Left renal pelvis (tissue), 4 donors: ENCODE measurements at places on chromosomes 1 and 21. TPM values are rescaled to one million over a fixed set of nuclear protein-coding genes. Genes with fewer than 3 reads are reported as not detected.

DNA sequence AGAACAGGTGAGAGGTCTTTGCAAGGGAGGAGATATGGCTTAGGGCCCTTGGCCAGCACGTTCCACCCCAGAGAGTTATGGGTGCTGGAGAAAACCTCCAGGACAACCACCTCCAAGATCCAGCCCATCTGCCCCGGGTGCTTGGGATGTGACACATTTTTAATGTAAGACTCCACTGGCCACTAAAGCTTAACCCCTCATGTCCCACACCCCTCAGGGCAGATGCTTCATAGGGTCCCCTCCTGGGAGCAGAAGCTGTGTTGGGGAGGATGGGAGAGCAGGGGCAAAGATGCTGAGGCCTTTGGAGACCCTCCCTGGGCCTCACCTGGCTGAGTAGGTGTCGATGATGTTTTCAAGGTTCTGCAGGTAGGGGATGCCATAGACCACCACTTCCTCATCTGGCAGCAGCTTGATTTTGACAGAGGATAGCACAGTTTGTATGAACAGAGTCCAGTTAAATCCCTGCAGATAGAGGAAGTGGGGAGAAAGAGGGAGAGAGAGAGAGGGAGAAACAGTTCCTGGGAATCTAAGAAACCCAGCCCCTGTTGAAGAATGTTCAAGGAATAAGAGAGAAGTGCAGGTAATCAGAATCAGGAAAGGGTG is 11.9 kb downstream of the PRXL2B start:
- DNase-seq: no peak

- no peak for DNase-seq
These were observed 18.4 kb downstream of the RSPO1 start for GRCh38 chr1:37616330-37616729.

- DNase-seq: no peak
These were observed 6.5 kb downstream of the ACTRT2 start for GRCh38 chr1:3027611-3028371.

- peak; percentile 2 for DNase-seq
These were observed 1103.0 kb downstream of the PLA2G4A start for GRCh38 chr1:187931776-187932175.

ATP6V1G3 gene
- polyA plus RNA-seq: not detected
